ENCODE measurements at places on chromosomes 6 and 20.

DNA sequence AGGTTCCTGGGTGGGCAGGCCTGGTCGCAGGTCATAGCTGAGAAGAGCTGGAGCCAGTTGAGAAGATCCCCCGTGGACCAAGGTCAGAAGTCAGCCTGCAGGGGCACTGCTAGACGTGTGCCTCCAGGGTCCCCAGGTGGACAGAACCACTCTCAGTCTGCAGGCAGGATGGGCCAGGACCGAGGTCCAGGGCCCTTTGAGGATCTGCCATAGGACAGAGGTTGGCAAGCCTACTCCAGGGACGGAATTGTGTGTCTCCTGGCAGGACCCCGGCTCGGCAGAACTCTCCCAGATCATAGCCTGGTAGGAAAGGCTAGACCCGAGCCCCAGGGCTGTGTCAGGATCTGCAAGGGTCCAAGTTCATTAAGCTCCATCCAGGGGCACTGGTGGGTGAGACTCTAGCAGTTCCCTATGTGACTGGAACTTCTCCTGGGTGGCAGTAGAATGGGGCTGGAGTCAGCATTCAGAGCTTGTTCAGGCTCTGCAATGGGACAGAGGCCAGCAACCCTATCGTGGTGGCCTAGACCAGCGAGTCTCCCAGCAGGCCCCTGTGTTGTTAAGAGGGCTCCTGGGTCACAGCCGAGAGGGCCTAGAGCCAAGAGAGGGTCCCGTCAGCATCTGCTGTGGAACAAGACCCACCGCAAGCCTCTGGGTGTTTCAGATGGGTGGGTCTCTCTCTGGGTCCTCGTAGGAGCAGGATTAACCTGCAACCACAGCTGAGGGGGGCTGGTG lies 18.2 kb downstream of the TTLL2 start:
- no peak overlapping the region for H3K4me3 ChIP-seq
- no peak for DNase-seq
- H3K4me1 ChIP-seq = no peaks in the 10 kb centered on the region
- no peaks in the 10 kb centered on the region for H3K27me3 ChIP-seq
- no peak overlapping the region for H3K27ac ChIP-seq

GRCh38 chr20:7123457-7123856 lies 356.0 kb downstream of the BMP2 start:
- DNase-seq = no peak
- no peaks in the 10 kb centered on the region for H3K36me3 ChIP-seq
- no peaks in the 10 kb centered on the region for H3K4me1 ChIP-seq
- H3K27me3 ChIP-seq = no peaks in the 10 kb centered on the region

DNA sequence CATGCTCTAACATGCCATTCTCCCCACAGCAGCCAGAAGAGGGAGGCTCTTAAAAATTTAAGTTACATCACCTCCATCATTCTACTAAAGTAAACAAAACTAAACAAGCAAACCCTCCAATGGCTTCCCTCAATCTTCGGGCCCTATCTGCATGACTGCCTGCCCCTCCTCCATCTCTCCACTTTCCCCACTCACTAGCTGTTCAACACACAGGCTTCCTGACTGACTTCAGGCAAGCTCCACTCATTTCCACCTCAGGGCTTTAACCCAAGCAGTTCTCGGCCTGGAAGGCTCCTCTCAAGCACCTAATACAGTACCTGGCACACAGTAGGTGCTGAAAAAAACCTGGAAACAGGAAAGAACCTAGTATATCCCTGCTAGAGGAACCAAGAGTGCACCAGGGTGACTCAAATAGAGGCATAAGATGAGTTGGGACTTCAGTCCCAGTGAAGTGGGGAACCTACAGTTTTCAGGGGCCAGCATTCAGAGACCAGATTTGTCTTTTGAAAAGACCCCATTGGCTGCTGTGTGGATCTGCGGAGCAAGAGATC lies 2.8 kb downstream of the AHCY start:
- no peak overlapping the region for H3K27ac ChIP-seq
- no peaks in the 10 kb centered on the region for H3K36me3 ChIP-seq
- H3K4me3 ChIP-seq = no peak overlapping the region
- H3K27me3 ChIP-seq = no peaks in the 10 kb centered on the region

DNA sequence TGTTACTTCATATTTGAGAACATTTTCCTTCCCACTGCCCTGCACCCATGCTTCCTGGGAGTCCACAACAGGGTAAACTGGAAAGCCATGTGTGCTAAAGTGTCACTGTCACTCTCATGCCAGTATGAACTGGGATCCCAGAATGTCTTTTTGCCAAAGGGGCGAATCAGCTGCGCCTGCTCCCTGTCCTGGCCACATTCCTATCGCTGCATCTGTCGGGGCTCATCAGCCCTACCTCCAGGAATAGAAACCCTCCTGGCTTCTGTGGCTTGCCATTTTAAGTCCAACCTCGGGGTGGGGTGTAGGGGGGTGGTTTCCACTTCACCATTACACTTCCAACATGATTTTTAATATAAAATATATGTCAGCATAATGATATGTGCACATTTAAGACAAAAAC lies 933 bp downstream of the KLHL31 start:
- H3K27me3 ChIP-seq = no peaks in the 10 kb centered on the region
- no peaks in the 10 kb centered on the region for H3K4me1 ChIP-seq
- no peaks in the 10 kb centered on the region for H3K36me3 ChIP-seq
- no peak for DNase-seq

GRCh38 chr20:2342243-2342642 lies 38.5 kb upstream of the TGM6 start:
- no peaks in the 10 kb centered on the region for H3K36me3 ChIP-seq
- no peak overlapping the region for H3K4me3 ChIP-seq
- no peak overlapping the region for H3K27ac ChIP-seq
- H3K4me1 ChIP-seq = no peaks in the 10 kb centered on the region
- no peaks in the 10 kb centered on the region for H3K27me3 ChIP-seq

Data from uterus (tissue), 4 donors.